ENCODE measurements at places on chromosomes 1 and 21. TPM values are rescaled to one million over a fixed set of nuclear protein-coding genes. Genes with fewer than 3 reads are reported as not detected.

DNA sequence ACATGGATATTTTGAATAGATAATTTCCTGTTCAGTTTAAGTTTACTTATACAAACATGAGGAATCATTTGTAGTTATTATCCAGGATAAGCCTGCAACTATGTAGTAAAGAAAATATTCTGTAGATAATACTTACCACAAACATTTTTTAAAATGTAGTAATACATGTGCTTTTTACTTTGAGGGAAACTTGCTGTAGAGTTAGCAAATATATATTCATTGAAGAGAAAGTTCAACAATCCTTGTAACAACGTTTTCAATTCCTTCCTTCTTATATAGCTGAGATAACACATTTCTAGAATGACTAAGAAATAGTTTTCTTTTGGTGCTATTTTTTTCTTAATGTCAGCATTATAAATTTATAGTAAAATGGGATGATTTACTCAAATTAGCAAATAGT lies 664.6 kb upstream of the ADAMTS5 start:
- no peak overlapping the region for H3K4me3 ChIP-seq
- H3K27ac ChIP-seq = no peak overlapping the region
- no peaks in the 10 kb centered on the region for H3K4me1 ChIP-seq
- no peaks in the 10 kb centered on the region for H3K27me3 ChIP-seq
- no peak for DNase-seq

Gene RNF186
- not detected for total RNA-seq

GRCh38 chr1:90557706-90558105 lies 159.4 kb downstream of the BARHL2 start:
- H3K27me3 ChIP-seq = no peaks in the 10 kb centered on the region
- no peaks in the 10 kb centered on the region for H3K4me1 ChIP-seq
- H3K4me3 ChIP-seq = no peak overlapping the region

Gene HES4
- 39.7 TPM for total RNA-seq

Gene S100A1
- not detected for total RNA-seq

Gene AADACL3
- total RNA-seq = not detected

DNA sequence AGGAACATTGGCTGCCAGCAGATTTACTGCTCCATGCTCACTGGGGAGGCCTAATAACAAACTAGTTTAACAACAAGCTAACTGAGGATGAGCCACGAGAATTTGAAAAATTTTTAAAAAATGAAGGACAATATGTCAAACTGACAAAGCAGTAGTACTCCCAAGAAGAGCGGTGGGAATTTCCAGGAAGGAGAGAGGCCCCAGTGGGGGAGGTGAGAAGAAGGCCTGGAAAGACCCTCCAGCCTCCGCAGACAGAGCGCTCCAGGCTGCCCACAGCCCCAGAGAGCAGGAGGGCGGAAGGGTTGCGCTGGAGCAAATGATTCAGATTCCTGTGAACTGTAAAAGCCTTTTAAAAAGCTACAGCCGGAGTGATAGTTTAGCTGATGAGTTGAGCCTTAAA lies 78.5 kb downstream of the SIPA1L2 start:
- no peaks in the 10 kb centered on the region for H3K27me3 ChIP-seq
- H3K4me1 ChIP-seq = no peaks in the 10 kb centered on the region
- H3K27ac ChIP-seq = no peak overlapping the region
- no peak for DNase-seq
- no peaks in the 10 kb centered on the region for H3K36me3 ChIP-seq
- H3K4me3 ChIP-seq = no peak overlapping the region

Gene BNIPL
- 0.24 TPM for total RNA-seq

GRCh38 chr21:23968722-23969647 lies 1638.3 kb downstream of the MRPL39 start:
- no peak for DNase-seq
- H3K4me3 ChIP-seq = no peak overlapping the region
- H3K36me3 ChIP-seq = no peaks in the 10 kb centered on the region
- no peak overlapping the region for H3K27ac ChIP-seq
- no peaks in the 10 kb centered on the region for H3K27me3 ChIP-seq
- no peaks in the 10 kb centered on the region for H3K4me1 ChIP-seq

Gene EVA1C
- 54.1 TPM for total RNA-seq
